ENCODE measurements at places on chromosomes 16 and 17.

GRCh38 chr16:74309789-74310781 lies 13.5 kb downstream of the PSMD7 start:
- DNase-seq: no peak

DNA sequence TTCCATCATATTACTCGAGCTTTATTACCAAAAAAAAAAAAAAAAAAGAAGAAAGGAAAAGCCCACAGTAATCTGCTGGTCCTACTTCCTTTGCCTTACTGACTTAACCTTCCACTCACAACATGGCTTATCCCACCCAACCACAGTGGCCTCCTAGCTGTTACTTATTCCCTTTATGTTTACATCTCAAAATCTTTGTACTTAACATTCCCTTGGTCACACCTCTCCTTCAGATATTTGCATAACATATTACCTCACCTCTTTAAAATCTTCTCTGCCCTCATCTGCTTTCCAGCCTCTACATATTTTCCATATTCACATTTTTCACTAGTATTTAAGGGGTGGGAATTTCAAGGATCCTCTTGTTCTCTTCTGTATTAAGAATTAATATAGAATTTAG lies 327.0 kb upstream of the TBX2 start:
- no peak for DNase-seq

DNA sequence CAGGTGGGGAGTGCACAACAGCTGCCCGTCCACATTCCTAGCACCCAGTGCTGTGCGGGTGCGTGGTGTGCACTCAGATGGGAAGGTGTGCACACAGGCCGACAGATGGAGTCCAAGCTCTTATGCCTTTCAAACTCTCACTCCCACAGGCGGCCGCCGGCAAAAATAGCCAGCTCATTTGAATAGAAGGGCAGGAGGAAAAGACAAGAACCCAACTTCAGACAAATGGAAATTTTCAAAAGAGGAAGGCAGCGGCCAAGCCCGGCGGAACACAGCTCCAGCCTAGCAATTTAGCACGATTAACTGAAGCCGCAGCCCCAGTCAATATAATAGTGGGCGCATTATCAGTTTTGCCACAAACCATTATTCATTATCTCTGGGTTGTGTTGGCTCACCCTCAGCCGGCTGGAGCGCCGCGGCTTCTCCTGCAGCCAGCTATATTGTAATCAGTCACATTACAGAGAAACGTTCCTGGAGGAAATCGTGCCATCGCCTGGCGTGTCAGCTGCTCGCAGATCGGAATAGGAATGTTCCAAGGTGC lies 103.9 kb upstream of the SEC14L1 start:
- no peak for DNase-seq

DNA sequence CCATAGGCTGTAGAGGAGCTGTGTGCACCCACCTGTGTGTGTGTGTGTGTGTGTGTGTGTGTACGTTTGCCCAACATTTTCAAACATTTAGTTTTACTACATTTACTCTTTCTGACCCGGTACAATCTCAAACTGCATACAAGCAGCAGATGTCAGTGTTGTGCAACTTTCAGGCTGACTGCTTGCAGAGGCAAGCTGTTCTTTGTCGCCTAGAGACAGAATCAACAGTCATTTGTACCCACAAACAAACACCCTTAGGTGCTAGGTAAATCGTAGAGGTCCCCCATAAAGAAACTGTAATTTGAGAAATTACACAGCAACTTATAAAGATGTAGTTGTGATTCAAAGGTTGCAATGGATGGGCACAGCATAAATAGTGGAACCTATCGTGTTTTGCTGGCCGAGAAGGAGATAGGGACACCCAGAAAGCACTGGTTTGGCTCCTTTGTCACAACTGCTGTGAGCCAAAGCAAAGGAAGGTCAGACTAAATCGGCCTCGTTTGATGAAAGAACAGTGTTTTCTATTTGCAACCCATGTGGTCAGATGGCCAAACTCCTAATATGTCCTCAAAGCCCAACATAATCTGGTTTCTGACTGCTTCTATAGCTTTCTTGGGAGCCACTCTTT lies 478.4 kb downstream of the TOX3 start:
- DNase-seq: no peak

GRCh38 chr16:85460252-85461021 lies 152.7 kb upstream of the GSE1 start:
- no peak for DNase-seq

GRCh38 chr16:21650521-21650920 lies 1.9 kb downstream of the IGSF6 start:
- DNase-seq: no peak

- no peak for DNase-seq
These were observed 815.5 kb downstream of the KCNJ18 start for GRCh38 chr17:22507823-22508222.

DNA sequence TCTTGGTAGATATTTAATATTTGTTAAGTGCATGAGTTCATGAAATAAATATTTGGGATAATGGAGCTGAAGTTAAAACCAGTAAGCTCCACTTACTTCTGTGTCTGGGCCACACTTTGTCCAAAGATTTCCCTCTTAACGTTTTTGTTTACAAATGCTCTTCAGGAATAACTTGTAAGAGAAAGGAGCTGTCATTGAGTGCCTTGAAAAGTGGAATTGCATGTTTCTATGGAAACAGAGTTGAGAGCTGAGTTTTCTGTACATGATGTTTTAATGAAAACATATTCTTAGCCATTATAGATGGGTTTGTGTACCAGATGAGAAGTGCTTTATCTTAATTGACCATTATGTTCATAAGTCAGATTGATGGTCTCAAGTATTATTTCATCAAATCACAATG lies 1045.4 kb upstream of the EEF2KMT start:
- no peak for DNase-seq

GRCh38 chr16:49737541-49737940 lies 118.4 kb downstream of the ZNF423 start:
- no peak for DNase-seq

All from stimulated activated CD4-positive, alpha-beta T cell treated with anti-CD3 and anti-CD28 coated beads, Interleukin-4, amount 100 ng/mL, for 48 hours (primary cell).